ENCODE measurements at places on chromosomes 6 and 20.

- DNase-seq = no peak
Observed at GRCh38 chr6:45026003-45026516, 302.1 kb upstream of the RUNX2 start.

GRCh38 chr6:24662236-24662635 is 4.5 kb downstream of the TDP2 start:
- no peak for DNase-seq

DNA sequence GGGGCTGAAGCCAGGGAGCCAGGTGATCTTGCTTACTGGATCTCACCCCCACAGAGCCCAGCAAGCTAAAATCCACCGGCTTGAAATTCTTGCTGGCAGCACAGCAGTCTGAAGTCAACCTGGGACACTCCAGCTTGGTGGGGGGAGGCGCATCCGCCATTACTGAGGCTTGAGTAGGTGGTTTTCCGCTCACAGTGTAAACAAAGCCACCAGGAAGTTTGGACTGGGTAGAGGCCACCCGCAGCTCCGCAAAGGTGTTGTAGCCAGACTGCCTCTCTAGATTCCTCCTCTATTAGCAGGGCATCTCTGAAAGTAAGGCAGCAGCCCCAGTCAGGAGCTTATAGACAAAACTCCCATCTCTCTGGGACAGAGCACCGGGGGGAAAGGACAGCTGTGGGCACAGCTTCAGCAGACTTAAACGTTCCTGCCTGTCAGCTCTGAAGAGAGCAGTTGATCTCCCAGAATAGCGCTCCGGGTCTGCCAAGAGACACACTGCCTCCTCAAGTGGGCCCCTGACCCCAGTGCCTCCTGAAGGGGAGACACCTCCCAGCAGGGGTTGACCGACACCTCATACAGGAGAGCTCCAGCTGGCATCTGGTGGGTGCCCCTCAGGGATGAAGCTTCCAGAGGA is 206.3 kb upstream of the KHDRBS2 start:
- no peak for DNase-seq

GRCh38 chr20:2599288-2600006 is 53.0 kb upstream of the NOP56 start:
- no peak for DNase-seq

GRCh38 chr20:43043887-43044286 is 145.8 kb downstream of the PTPRT start:
- DNase-seq = no peak

GRCh38 chr6:15462717-15463525 is 199.9 kb downstream of the DTNBP1 start:
- no peak for DNase-seq

DNA sequence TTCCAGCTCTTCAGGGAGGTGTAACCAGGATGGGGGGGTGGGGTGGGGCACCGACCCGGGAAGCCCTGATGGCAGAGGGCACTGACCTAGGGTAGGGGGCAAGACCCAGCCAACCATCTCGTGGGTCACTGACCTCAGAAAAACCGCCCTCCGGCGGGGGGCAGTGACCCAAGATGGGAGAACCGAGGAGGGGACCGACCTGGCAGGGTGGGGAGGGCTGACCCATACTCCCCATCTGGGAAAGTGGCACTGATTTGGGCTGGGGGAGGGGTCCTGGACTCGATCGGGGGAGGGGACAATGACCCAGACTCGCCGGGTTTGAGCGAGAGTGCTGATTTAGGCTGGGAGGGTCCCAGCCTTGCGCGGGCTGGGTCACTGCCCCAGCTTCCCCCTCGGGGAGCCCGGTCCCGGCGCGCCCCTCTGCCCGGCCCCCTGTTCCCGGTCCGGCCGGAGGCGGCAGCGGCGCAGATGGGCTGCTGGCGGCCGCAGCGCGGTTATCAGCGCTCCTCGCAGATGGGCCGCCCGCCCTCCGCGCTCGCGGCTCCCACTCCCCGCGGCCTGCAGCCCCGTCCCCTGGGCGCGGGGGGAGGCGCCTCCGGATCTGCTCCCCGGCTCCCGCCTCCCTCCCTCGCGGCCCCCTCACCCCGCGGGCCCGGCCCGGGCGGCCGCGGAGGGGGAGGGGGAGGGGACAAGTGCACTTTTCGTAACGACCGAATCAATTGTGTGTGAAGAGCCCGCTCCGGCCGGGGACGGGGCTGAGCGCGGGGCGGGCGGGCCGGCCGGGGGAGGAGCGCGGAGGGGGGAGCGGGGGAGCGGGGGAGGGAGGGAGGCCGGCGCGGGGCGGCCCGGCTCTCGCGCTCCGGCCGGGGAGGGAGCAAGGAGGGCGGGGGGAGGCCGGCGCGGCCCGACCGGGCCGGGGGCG is 2.2 kb downstream of the NOL4L start:
- peak; percentile 12 for DNase-seq

- no peak for DNase-seq
Observed at GRCh38 chr6:55937951-55938690, 62.7 kb upstream of the BMP5 start.

DNA sequence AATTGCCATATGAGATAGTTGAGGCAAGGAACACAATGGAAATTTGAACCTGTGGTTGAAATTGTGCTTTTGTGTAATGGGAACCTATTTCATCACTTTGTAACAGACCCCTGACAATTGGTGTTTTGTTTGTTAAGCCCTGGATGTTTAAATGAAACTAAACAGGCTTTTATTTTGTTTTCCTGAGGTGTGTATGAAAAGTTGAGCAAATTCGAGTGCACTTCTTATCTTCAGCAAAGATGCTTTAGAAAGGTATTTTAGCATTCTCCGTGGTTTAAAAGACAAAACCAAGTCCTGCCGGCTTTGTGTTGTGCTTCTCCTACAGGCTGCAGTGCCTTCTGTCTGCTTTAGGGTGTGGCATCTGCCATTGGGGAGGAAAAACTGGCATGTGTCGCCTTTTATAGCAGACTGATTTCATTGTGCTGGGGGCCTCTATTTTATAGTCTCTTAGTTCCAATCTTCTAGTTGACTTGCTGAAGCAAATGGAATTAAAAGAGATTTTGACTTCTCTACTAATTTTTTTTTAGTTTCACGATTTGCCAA is 2.2 kb upstream of the ARID1B start:
- no peak for DNase-seq

Data from CD4-positive, alpha-beta T cell treated with Interleukin-2 at 100 ng/mL for 4 hours (primary cell).